Retina (tissue), 1 donor: ENCODE measurements at places on chromosomes 16 and 17.

DNA sequence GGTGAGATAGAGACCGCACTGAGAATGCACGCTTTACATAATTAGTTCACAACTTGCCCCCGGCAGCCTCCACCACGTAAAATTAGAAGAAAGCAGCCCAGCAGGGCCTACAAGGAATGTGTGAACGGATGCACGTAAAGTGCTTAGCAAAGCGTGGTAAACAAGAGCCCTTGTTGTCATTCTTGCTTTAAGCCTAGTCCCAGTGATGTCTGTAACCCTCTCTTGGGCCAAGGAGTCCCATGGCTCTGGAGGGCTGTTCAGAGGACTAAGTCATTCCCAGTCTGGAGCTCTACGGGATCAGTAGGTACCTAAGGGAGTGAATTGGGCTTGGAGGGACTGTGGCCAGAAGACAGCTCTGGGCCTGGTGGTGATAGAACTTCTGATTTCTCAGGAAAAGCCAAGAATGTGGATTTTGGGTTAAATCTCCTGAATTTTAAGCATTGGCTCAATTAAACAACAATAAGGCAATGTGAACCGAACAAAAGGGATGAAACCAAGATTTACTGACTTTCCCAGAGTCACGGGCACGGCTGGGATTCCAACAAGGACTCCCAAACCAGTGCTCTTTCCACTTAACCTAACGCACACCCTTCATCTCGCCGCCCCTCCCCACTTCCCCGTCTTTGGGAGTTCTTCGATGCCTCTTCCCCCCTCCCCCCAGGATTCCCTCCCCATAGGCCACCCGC, 775 bp upstream of the CHP2 start:
- DNase-seq: no peak

DNA sequence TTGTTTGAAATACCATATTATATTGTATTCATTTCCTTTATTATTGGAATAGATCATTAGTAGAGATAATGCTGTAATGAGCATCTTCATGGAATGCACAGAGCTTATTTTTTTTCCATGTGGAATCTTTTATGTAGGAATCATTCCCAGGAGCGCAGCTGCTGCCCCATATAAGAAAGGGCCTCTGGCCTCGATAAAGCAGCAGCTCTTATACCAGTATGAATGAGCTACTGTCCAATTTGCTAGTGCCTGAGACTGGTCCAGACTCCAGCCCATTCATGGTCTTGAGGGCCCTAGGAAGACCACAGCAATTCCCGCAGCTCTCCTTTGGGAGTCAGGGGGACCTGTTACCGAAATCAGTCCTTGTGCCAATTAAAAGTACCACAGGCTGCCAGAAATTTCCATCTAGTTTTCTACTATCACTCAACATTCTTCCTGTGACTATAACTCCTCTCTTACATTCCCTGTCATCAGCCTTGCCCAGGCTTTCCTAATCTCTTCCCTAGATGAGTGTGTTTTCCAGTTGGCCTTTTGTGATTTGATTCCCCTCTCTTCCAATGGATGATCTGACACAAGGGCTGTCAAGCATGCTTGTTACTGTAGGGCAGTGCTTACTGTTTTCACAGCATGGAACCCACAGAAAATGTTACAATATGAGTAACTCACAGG, 1.9 kb downstream of the ZNF843 start:
- DNase-seq: no peak

DNA sequence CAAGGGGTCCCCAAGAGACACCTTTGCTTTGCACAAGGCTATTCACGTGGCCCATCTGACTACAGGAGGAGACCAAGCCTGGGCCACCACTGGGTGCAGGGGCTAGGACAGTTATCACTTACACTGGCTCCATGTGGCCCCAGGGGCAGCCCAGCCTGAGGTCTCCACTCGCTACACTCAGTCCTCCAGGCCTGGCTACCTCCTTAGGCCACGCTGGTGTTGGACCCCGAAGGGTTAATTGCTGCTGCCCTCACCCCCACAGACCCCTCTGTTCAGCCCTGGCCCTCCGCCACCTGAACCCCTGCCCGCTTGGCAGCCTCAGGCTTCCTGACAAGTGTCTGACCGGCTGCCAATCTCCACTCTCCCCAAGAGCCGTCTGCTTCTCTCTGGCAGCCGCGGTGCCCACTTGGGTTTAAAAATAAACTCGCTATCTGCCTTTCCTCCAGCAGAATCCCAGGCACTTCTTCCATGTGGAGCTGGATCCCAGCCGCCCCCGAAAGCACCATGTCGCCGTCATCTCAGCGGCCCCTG, 27.8 kb downstream of the ADAM11 start:
- DNase-seq: no peak

DNA sequence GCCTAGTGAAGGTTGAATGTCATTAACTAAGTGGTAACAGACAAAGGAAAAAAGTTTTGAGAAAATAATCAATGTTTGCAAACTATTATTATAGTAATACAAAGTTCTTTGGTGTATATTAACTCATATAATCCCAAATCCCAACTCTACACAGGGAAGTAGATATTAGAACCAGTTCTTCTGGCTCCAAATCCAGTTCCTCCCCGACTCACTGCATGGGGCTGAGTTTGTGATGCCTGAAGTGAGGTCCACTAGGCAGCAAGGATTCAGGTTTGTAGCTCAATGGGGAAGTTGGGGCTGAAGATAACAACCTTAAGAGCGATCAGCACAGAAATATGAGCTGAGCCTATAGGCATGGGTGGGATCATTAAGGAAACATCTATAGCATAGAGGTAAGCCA, 5.6 kb upstream of the SYNRG start:
- no peak for DNase-seq

- DNase-seq: no peak
These were observed 98.6 kb upstream of the CREBBP start for GRCh38 chr16:3979070-3979469.

- DNase-seq: peak; percentile 96
These were observed 12.3 kb downstream of the COPZ2 start for GRCh38 chr17:48025040-48025903.

- peak; percentile 53 for DNase-seq
These were observed 14.6 kb downstream of the ALOX12B start for GRCh38 chr17:8072729-8073461.

GRCh38 chr17:72238157-72238673, 117.4 kb downstream of the SOX9 start:
- peak; percentile 51 for DNase-seq

DNA sequence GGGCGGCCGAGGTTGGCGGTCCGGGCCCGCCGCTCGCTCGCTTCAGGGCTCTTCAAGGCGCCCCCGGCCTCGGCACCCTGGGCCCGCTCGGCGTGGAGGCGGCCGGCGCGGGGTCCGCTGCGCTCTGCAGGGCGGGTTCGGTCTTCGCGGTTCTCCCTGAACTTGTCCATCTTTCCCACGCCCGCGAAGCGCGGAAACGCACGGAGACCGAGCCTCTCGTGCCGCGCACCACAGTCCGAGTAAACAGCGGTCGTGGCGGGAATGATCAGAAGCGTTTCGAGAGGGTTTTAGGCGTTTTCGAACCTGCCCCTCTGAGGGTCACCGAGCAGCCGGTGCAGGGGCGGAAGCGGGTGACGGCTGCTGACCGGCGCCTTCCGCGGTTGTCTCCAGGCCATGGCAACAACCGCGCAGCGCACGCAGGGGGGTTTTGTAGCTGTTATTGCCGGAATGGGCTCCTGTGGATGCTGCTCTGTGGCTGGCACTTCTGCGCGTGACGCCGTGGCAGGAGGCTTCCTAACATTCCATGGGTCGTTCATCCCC, 414 bp downstream of the NARF start:
- no peak for DNase-seq

DNA sequence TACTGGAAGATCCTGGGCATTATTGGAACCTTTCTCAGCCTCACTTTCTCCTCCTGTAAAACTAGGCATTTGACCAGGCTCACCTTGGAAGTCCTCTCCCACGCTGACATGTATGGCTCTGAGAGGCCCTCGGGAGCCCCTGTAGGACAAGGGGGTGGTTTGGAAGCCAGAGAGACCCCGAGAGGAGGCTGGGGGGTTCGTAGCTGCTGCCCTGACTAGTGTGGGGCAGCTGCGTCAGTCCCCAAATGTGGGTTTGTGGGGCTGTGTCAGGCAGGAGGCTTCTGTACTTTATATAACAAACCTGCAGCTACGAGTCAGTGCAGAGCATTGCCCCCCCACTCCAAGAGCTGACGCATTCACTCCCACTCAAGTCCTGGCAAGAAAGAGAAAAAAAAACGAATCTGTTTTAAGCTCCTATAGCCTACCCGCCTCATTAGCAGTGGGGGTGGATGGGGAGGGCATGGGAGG, 1.8 kb downstream of the CX3CL1 start:
- DNase-seq: peak; percentile 9

- DNase-seq: no peak
These were observed 565.1 kb upstream of the SALL1 start for GRCh38 chr16:51716195-51716594.

DNA sequence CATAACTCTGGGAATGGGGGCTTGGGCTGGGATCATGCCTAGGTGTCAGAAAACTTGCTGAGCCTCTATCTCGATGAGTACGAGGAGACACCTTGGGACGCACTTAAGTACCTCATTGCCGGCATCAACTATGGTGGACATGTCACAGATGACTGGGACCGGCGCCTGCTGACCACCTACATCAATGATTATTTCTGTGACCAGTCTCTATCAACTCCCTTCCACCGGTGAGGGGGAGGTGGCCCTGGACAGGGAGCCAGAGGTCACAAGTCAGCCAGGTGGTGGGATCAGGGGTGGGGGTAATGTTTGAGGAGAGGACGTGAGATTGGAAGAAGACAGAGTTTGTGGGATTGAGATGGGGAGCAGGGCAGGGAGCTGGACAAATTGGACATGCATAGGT, 3.4 kb upstream of the KDM6B start:
- DNase-seq: no peak

- no peak for DNase-seq
These were observed 1.3 kb upstream of the RAB11FIP3 start for GRCh38 chr16:424033-424622.

- peak; percentile 97 for DNase-seq
These were observed 672 bp upstream of the ALKBH5 start for GRCh38 chr17:18182978-18183333.

DNA sequence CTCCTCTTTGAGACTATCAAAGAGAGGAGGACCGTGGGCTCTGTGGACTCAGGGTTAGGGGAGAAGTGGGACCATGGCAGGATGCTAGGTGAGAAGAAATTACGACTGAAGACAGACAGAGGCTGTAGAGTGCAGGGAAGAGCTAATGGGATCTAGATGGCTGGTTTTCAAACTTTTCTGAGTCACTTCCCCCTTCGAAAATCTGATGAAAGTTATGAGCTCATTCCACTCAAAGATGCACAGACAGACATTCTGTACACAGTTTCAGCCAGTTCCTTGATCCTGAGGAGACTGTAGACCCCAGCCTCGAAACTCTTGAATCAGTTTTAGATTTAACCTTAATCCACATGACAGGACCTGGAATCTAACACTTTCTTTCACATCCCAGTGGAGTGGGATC, 40.7 kb downstream of the RGS9 start:
- DNase-seq: no peak
